Jurkat, Clone E6-1 (cell line): ENCODE measurements at places on chromosomes 12 and 14.

GRCh38 chr12:19925841-19926240 lies 442.5 kb upstream of the PDE3A start:
- DNase-seq, result no peak

DNA sequence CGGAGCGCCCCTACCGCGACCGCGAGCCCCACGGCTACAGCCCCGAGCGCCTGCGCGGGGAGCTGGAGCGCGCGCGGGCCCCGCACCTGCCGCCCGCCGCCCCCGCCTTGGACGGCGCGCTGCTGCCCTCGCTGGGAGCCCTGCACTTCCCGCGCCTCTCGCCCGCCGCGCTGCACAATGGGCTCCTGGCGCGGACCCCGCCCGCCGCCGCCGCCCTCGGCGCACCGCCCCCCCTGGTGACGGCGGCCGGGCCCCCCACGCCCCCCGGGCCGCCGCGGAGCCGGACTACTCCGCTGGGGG lies 27.0 kb downstream of the LRCOL1 start:
- DNase-seq, result no peak

DNA sequence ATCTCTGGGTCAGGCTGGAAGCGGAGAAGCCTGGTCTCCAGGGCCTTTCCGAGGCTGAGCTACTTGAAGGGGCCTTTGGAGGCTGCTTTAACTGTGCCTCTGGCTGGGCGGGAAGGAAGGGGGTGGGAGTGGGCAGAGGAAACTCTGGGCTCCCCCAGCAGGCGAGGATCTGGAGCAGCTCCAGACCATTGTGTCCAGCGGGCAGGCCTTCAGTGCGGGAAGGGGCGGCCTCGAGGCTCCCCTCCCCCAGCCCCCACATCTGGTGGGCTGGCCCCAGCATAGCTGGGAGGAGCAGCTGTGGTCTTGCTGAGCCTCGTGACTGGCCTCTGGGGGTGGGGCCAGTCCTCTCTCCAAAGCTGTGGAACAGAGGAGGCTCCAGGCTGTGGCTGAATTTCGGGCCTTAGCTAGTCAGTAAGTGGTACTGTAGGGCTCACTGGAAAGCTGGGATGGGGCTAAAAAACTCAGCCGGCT lies 3.4 kb downstream of the TAMALIN start:
- DNase-seq, result no peak

DNA sequence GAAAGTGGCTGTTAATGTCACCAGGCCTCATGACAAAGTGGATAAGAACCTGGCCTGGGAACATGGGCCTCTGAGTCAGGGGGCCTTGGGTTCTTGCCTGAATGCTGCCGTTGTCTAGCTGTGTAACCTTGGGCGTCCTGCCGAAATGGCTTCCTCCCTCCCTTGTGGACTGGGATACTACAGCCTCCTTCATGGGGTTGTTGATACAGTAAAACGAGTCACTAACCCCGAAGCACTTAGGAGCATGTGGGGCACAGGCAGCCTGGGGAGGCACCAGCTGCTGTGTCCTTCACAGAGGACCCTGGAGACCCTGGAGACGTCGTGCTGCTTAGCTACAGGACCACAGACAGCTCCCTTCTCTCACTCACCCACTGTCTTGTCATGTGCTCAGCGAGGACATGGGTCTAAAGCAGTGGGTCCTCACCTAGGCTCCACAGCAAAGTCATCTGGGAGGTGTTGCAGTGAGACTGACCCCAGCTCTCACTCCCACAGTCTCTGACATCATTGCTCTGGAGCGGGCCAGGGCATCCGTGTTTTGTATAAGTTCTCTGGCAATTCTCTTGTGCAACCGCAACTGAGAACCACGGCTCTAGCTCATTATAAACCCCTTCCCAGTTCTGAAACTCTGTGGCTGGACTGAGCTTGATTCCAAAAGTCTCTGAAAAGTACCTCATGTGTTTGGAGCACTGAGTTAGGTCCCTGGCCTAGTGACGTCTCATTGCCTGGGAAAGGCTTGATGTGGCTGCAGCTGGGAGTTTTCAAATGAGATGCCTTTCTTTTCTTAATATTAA lies 42.1 kb downstream of the SERPINA3 start:
- DNase-seq, result no peak

DNA sequence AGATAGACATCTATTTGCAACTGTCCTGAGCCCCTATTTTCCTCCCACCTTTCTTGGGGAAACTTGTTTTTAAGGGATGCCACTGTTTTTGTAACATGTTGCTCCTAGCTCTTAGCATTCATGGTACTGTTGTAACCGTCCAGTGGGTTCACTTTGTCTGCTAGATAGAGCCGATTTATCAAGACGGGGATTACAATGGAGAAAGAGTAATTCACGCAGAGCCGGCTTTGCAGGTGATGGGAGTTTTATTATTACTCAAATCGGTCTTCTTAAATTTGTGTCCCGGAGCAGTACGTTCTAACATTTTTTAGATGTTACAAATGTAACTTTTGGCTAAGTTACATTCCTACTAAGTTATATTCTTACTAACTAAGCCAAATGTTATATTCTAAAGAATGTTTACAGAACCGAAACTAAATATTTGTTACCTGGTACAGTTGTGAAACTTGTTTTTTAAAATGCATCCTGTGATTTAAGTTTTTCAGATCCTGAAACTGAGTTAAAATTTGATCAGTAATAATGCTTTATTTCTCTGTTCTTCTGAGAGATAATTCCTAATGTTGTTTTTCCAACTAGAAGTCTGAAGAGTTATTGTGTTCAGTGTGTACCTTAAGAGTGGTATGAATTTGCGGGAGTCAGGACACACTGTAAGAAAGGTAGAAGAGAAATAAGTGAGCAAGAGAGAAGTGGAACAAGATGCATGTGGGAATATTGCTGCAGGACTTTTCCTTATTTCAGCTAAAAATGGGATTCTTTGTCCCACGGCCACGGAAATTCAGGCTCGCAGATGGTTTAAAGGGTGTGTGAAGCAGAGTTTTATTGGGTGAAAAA lies 20.6 kb upstream of the CLEC2D start:
- DNase-seq, result peak; percentile 27

GRCh38 chr12:28130625-28131598 lies 59.3 kb upstream of the CCDC91 start:
- no peak for DNase-seq

- peak; percentile 59 for DNase-seq
Observed at GRCh38 chr12:14716848-14717444, 20.5 kb upstream of the GUCY2C start.

GRCh38 chr12:4987076-4988046 lies 56.3 kb upstream of the KCNA5 start:
- no peak for DNase-seq

DNA sequence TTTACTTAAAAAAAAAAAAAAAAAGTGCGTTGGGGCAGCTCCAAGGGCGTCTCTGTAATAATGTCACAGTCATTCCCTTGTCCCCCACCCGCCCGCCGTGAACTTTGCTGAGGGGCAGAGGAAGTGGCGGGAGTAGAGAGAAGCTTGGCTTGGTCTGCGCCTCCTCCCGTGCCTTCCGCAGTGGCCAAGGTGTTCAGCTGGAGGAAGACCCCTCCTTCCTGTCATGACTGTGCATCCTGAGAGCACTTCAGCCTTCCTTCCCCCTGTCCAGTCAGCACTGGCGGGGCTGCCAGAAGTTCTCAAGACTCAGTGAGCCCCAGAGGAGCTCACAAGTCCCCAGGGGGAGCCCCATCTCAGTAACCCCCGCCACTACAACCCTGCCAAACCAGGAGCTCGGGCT lies 32.2 kb downstream of the AACS start:
- DNase-seq, result no peak

GRCh38 chr14:39740454-39740853 lies 308.2 kb upstream of the FBXO33 start:
- DNase-seq, result no peak

- no peak for DNase-seq
Observed at GRCh38 chr14:80942191-80942600, 658 bp upstream of the CEP128 start.

DNA sequence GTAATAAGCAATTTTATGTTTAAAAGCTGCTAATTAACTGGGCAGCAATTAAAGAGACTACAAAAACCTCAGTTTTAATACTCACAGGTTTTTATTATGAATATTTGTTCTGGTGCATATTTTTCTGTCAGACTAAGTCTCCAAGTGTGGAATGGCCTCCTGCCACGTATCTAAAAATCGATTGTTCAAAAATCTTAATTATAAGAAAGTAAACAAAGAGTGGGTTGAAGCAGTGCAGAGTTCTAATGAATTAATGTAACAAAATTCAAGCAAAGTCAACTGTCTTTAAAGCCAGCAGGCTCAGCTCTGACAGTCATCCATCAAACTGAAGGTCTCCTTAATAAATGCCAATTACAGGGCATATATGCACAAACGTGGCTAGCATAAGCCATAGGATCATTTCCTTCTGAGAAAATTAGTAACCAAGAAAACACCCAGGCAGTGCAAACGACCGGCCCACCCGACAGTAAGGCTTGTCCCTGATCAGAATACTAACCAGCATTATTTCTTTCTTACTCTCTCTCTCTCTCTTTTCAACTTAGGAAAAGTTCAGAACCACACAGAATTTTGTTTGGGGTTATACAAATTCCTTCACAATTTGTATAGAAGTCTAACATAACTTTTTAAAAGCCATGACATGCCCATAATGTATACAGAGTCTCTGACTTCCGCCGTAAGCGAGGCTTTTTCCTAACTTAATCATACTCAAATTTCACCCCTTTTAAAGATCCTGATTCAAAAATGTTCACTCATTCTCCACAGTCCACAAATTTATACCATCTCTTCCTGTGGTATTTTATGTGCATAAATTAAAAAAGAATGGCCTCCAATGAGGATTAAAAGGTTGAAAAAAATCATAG lies 83.8 kb downstream of the SLC25A21 start:
- DNase-seq, result no peak

- no peak for DNase-seq
Observed at GRCh38 chr14:58650857-58651256, 13.1 kb downstream of the DACT1 start.

DNA sequence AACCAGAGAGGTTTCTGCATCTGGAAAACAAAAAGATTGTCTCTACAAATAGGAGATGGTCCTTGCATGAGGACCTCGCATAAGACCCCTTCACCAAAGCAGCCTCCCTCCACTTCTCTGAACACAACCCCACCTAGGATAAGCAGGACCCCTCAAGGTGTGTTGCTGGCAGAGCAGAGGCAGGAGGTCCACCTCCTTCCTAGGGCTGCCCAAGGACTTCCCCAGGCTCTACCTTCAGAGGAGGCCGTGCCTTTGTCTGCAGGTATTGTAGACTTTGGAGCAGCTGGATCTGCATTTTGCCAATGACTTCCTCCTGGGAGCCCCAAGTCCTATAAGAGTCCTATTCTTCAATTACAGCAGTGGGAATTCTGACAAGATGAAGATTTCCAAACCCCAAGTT lies 67.3 kb upstream of the TSPAN11 start:
- DNase-seq, result no peak

DNA sequence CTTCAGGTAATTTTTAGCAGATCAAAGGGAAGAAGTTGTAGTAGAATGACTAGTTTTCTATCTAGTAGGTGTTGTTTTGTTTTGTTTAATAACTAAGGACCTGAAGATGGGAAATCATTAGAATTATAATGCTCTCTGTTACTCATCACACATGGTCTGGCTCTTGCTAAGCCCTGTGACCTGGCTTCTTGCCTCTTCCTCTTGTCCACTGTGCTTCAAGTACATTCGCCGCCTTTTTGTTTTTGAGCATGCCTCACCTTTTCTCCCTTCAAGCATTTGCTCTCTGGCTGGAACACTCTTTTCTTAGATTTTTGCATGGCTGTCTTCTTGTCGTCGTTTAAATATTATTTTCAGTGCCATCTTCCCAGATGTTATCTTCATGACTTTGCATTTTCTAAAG lies 47.7 kb downstream of the DAAM1 start:
- no peak for DNase-seq

- no peak for DNase-seq
Observed at GRCh38 chr14:67673451-67673850, 981 bp downstream of the VTI1B start.

DNA sequence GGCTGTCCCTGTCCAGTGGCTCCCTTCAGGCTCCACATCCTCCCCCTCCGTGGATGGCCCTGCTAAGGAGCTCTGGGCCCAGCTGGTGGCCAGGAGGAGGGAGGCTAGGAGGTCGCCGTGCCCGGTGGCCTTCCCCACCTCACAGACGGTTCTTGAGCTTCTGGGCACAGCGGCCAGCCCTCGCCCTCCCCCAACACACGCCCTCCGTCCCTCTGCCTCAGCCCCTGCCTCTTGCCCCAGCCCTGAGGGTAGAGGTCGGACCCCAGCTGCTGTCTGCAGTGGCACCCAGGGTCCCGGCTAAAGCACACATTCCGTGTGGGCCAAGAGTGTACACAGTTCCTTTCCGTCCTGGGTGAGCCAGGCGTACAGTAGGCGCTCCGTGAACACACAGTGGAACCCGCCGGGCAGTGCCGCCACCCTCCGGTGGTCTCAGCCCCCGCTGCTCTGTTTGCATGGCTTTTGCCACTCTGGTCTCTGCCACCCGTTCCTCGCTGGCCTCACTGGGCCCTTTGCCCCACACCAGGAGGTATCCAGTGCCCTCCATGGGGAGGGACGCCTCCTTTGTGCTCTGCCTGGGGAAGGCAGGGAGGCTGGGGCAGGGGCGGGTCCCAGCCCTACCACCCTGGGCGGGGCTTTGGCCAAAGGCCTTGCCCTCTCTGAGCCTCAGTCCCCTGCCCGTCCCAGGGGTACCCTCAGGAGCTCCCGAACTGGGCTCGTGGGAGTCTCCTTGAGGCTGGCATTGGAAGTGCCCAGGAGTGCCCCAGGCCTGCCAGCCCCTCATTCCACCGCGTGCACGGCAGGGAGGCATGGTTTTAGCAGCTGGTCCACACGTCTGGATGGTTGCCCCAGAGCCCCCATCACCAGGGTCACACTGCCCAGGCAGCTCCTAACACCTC lies 13.0 kb downstream of the TRMT61A start:
- DNase-seq, result no peak

- no peak for DNase-seq
Observed at GRCh38 chr14:49950275-49951228, 57.7 kb downstream of the ARF6 start.

DNA sequence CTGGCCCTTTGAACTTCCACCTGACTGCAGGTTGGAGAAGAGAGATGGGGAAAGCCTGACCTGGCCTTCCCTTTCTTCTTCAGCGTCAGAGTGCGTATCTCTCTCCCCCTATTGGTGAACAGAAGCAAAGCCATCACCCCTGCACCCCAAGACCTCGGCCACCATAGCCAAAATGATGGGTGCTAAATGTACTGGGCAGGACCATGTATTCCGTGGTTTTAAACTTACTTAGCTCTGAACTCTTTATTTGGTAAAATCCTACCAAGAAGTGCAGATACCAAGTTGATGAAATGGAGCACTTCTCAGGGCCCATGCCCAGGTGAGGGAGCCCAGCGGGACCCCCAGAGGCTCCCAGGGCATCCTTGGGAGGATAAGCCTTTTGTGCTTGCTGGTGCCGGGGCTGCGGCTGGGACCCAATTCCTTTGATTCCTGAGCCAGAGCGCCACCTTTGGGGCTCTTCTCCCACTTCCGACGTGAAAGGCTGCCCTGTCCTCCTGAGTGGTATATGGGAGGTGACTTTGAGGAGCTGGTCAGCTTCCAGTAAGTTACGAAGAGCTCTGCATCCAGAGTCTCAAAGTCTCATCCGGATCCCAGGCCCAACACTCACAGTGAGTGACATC lies 9.4 kb downstream of the CCND2 start:
- DNase-seq, result no peak

DNA sequence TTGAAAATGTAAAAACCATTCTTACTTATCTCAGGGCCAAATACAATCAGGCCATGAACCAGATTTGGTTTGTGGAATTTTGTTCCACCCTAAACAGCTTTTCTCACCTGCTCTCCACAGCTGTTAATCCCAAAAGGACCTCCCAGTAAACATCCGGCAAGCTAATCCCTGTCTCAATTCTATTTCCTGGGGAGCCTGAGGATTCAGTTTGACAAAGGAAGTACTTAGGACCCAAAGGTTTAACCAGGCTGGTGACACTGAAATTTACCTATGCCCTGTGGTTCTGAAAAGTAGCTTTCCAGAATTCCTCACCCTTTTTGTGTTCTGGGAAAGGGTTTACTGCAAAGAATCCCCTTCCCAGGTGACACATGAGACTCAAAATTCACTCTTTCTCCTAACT lies 15.0 kb downstream of the CAPZA3 start:
- DNase-seq, result no peak
